ENCODE measurements at places on chromosomes 4 and X. TPM values are rescaled to one million over a fixed set of nuclear protein-coding genes. Genes with fewer than 3 reads are reported as not detected.

Gene GALNTL6
- total RNA-seq, result not detected

Gene VCX3B
- total RNA-seq, result not detected

Gene MID1
- total RNA-seq, result 10.8 TPM

Gene FBXO8
- 29.7 TPM for total RNA-seq

Gene RTL9
- not detected for total RNA-seq

Gene EGF
- not detected for total RNA-seq

Gene FGF5
- total RNA-seq, result 0.60 TPM

Gene TCP11X2
- total RNA-seq, result not detected

Gene ARHGAP10
- total RNA-seq, result 131 TPM

Gene FGFR3
- total RNA-seq, result 11.2 TPM

Gene SHROOM3
- total RNA-seq, result 49.8 TPM

Gene UGT2B11
- not detected for total RNA-seq

Gene TKTL2
- not detected for total RNA-seq

Gene MAGEB16
- total RNA-seq, result not detected

Gene ACE2
- 1.0 TPM for total RNA-seq

Gene ARR3
- total RNA-seq, result not detected

Gene SCLT1
- 18.6 TPM for total RNA-seq

Gene MBNL3
- total RNA-seq, result 9.2 TPM

Gene ITIH6
- total RNA-seq, result not detected

Gene NEUROG2
- total RNA-seq, result not detected

Gene SSX2B
- total RNA-seq, result not detected

Gene PGAM4
- not detected for total RNA-seq

Data from tibial nerve (tissue), 4 donors.